SK-MEL-5 (cell line): ENCODE measurements at places on chromosomes 6 and 20. TPM values are rescaled to one million over a fixed set of nuclear protein-coding genes. Genes with fewer than 3 reads are reported as not detected.
A peak's percentile ranks its signal among the peaks of the same experiment; 100 is the strongest.

The LEMD2 gene
- 40.0 and 54.6 TPM in 2 replicates for total RNA-seq

GRCh38 chr6:162942866-162943265 lies 215.1 kb downstream of the PACRG start:
- no peak for DNase-seq

GRCh38 chr20:645318-646106 lies 7.5 kb downstream of the SRXN1 start:
- DNase-seq, result peak; percentile 78

The MAP1LC3A gene
- total RNA-seq, result 1.1 and 1.5 TPM in 2 replicates

- DNase-seq, result no peak
Measured at GRCh38 chr6:106844930-106845329, 129.6 kb downstream of the CD24 start.

DNA sequence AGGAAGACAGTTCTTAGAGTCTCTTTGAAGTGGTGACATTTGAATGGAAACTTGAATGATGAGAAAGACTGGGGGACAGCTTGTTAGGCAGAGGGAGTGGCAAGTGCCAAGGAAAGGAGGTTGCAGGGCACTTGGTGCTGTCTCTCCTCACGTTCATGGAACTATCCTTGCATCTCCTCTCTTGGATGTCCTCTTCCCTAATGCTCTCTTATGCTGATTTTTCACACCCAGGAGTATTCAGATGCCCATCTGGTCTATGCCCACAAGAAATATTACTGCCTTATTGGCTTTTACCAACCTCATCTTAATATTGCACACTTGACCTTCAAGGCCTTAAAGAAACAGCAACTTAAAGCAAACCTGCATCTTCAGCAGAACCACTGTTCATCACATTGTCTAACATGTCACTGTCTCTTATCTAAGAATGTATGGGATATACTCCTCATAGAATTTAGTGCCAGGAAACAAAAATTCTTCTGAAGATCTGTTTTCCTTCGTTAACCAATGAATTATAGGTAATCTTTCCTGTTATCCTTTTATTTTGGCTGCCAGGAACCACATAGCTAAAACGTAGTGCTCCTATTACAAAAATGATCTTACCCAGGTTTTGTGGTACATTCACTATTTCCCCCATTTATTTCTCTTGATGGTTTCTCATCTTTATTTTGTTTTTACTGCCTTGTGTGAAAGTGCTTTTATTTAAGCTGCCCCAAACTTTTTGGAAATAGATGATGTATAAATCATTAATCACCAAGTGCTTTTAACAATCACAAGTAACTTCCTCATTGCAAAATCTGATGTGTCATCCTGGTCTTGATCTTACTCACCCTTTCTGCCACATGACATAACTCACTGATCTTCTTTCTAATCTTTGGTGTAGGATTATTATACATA lies 12.8 kb downstream of the RGS17 start:
- DNase-seq, result peak; percentile 6

GRCh38 chr6:139336488-139336887 lies 38.0 kb downstream of the CITED2 start:
- no peak for DNase-seq

- DNase-seq, result no peak
Measured at GRCh38 chr6:30340589-30341054, 4.3 kb upstream of the RPP21 start.

The NKAPL gene
- not detected in 2 replicates for total RNA-seq

The ENPP4 gene
- total RNA-seq, result 1.4 and 2.1 TPM in 2 replicates

- DNase-seq, result no peak
Measured at GRCh38 chr20:8631271-8631670, 437.6 kb upstream of the PLCB4 start.

GRCh38 chr20:38883081-38883980 lies 42.9 kb upstream of the FAM83D start:
- no peak for DNase-seq

GRCh38 chr6:103893141-103893581 lies 966.6 kb downstream of the HACE1 start:
- DNase-seq, result no peak

The TTI1 gene
- total RNA-seq, result 30.1 and 31.9 TPM in 2 replicates

GRCh38 chr6:11110921-11111768 lies at the start of gene ERVFRD-1:
TSS of gene ERVFRD-1 (minus strand) at chr6:11111725. CDS start at chr6:11105310, 6,415 bp downstream.
- no peak for DNase-seq

- DNase-seq, result no peak
Measured at GRCh38 chr6:116120430-116120829, 5.5 kb downstream of the COL10A1 start.

- DNase-seq, result no peak
Measured at GRCh38 chr6:90536520-90536919, 50.4 kb downstream of the MAP3K7 start.

DNA sequence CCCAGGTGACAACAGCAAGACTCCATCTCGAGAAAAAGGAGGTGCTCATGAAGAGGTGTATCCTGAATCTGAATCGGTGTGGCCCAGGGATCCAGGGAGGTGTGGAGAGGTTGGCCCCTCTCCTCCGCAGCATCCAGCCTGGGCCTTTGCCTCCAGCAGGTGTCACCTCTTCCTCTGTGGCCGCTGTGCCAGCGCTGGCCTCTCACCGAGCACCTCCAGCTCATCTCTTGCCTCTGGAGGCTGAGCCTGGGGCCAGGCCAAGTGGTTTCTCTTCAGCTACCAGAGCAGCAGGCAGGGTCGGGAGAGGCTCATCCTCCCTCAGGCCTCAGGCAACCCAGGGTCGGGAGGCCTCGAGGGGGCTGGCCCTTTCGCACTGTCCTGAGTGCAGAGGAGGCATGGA lies 1.2 kb upstream of the COL20A1 start:
- no peak for DNase-seq

- DNase-seq, result no peak
Measured at GRCh38 chr20:31580706-31581105, 24.4 kb upstream of the ID1 start.

DNA sequence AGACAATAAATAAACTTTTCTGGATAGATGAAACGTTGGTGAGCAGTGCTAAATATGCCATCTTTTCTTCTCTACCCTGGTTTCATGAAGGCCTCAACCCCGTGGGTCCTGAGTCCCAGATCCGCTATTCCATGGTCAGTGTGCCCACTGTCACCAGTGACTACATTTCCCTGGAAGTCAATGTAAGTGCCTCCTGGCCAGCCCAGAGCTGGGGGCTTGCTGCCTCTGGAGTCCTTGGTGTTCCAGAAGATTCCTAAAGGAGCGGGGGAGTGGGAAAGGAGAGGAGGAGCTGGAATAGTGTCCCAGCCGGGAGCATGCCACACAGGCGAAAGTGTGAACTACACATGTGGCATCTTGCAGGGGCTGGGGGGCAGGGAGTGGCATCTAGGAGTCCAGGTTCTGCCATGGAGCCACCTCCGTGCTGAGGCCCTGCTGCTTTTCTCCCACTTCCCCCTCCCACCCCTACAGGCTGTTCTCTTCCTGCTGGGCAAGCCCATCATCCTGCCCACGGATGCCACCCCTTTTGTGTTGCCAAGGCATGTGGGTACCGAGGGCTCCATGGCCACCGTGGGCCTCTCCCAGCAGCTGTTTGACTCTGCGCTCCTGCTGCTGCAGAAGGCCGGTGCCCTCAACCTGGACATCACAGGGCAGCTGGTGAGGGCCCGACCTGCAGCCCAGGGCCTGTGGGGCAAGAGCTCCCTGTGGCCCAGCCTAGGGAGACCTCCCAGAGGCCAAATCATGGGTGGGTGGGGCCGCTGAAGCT lies 10.8 kb downstream of the BPIFB2 start:
- no peak for DNase-seq

The TCP11 gene
- not detected in 2 replicates for total RNA-seq

The NKX2-2 gene
- total RNA-seq, result 0.13 TPM in 1 of 2 replicates, not detected in the other

The OR12D3 gene
- not detected in 2 replicates for total RNA-seq

The PTCHD4 gene
- total RNA-seq, result 8.4 and 8.9 TPM in 2 replicates

- no peak for DNase-seq
Measured at GRCh38 chr20:50762435-50763220, 31.2 kb downstream of the PARD6B start.

The R3HDML gene
- not detected in 2 replicates for total RNA-seq

DNA sequence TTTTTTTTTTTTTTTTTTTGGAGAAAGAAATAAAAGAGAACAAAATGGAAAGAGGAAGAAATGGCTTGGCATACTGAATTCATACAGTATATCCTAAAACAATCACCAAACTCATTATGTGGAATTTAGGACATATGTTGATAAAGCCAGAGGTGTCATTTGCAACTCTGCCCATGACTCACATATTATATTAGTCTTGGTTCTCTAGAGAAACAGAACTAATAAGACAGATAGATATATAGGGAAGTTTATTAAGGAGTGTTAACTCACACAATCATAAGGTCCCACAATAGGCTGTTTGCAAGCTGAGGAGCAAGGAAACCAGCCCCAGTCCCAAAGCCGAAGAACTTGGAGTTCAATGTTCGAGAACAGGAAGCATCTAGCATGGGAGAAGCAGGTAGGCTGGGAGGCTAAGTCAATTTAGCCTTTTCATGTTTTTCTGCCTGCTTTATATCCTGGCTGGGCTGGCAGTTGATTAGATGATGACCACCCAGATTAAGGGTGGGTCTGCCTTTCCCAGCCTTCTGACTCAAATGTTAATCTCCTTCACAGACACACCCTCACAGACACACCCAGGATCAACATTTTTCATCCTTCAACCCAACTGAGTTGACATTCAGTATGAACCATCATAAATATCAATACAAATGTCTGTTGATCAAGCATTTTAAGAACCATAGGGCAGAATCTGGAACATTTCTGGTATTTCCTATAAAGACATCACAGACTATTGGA lies 102.3 kb downstream of the UBE3D start:
- no peak for DNase-seq

The SRMS gene
- total RNA-seq, result not detected in 2 replicates

DNA sequence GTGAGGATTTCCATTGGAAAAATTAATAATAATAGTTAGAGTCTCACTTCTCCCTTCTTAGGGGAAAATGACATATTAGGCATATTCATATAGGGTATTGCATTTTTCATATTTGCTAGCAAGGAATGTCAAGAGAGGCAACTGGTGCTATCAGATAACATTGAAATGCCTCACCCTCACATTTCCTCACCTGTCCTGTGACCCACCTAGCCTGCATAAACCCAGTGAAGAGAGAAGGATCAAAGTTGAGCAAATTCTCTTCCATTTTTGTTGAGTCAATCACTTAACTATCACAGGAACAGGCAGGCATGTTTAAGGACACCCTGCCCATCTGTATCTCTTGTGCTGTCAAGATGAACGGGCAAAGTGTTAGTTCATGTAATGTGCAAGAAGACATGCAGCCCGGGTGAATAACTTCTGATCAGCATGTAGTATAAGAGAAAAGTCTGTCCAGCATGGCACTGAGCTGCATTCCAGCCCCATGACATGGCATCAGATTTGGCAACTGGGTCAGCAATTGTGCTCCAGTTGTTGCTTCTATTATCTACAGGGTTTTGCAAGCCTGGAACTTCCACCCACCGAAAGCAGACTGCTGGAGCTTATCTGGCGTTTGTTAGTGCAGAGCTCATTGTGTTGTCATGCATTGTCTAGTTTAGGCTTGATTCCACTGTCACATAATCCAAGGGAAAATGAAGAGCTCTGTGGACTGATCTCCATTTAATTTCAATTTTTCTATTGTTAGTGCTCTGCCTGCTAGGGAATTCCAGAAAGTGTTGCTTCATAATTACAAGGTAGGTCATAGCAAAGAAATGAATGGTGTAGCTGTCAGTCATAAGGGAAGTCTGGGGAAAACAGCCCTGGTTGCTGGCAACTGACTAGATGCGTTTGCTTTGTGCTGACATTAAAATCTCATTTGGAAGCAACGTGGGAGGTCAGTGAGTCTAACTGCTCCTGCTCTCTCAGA lies 138.4 kb upstream of the TNFAIP3 start:
- no peak for DNase-seq

DNA sequence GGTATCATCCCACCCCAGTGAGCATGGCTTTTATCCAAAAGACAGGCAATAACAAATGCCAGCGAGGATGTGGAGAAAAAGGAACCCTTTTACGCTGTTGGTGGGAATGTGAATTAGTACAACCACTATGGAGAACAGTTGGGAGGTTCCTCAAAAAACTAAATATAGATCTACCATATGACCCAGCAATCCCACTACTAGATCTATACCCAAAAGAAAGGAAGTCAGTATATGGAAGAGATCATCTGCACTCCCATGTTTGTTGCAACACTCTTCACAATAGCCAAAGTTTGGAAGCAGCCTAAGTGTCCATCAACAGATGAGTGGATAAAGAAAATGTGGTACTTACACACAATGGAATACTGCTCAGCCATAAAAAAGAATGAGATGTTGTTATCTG lies 5.9 kb upstream of the KIAA1755 start:
- DNase-seq, result no peak

DNA sequence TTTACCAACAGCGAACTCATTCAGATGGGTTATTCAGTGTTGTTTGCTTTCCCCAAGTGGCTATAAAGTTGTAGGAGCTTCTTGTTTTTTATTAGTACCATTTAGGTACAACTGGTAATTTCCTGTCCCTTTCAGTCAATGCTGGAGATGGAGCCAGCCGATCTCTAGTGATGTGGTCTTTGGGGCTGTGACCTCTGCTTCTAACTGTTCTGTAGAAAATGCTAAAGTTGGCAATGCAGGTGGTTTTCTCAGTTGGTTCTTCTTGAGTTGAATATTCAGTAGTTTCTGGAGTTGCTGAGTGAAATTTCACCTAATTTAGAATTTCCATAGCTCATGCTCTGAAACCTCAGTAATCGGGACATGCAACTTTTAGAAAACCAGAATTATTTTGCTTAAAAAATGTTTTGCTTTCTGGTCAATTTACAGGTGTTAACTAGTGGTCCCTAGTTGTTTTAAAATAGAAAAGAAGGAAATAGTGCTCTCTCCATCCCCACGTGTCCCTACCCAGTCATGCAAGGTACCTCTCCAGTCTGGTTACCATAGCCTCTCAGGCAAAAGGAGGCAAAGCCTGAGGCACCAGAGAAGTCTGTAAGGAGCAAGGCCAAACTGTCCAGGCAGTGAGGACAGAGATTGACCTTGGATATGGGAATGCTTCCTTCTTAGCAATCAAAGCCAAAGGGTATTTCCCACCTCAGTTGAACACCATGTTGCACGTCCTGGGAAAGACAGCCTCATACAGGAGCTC lies 27.3 kb upstream of the GABRR1 start:
- DNase-seq, result no peak

- no peak for DNase-seq
Measured at GRCh38 chr6:47292944-47293343, 16.8 kb downstream of the TNFRSF21 start.

GRCh38 chr6:54191461-54191860 lies 80.2 kb downstream of the MLIP start:
- DNase-seq, result no peak

- no peak for DNase-seq
Measured at GRCh38 chr6:105995391-105995865, 90.7 kb upstream of the PRDM1 start.

The SNAP91 gene
- 0.05 and 0.08 TPM in 2 replicates for total RNA-seq

DNA sequence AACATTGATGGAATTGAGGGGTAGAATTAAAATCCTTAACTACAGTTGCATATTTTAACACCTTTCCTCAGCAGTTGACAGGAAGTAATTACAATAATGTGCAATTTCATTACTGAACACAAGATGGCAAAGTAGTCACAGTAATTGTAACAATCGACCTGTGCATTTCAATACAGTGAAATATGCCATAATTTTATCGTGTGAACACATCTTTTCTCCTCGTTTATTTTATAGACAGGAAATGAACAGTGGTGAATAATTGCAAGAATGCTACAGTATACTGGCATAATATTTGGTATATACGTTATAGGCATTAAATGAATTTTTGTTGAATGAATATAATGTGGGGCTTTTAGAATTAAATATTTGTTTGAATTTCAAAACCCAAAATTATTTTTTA lies 25.0 kb downstream of the CYB5R4 start:
- DNase-seq, result peak; percentile 66

- no peak for DNase-seq
Measured at GRCh38 chr6:20473518-20473917, 60.7 kb upstream of the CDKAL1 start.

The CLPSL2 gene
- total RNA-seq, result not detected in 2 replicates

The NRN1 gene
- total RNA-seq, result 57.4 and 64.2 TPM in 2 replicates

GRCh38 chr6:4981761-4982160 lies 22.1 kb downstream of the RPP40 start:
- DNase-seq, result no peak
